ENCODE measurements at places on chromosomes 2 and 18.

GRCh38 chr2:219707496-219708285 lies 80.3 kb downstream of the SLC4A3 start:
- DNase-seq = no peak

DNA sequence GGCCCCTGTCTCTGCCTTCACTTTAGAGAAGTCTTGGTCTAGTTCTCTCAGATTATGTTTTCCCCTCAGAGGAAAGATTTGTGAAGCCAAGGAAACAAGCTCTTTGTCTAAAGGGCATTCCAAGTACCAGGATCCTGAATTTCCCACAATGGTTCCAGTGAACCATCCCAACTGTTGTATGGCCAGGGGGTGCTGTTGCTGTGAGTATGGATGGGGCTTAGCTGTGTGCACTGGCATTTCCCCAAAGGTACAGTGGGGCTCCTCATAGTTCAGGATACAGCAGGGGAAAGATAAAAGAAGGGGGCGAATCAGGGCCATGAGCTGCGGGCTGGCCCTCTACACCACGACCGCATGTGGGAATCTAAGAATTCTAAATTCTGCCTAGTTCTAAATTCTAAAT lies 1154.0 kb upstream of the FANCL start:
- DNase-seq = no peak

GRCh38 chr2:28128281-28128950 lies 237.9 kb downstream of the BABAM2 start:
- no peak for DNase-seq

DNA sequence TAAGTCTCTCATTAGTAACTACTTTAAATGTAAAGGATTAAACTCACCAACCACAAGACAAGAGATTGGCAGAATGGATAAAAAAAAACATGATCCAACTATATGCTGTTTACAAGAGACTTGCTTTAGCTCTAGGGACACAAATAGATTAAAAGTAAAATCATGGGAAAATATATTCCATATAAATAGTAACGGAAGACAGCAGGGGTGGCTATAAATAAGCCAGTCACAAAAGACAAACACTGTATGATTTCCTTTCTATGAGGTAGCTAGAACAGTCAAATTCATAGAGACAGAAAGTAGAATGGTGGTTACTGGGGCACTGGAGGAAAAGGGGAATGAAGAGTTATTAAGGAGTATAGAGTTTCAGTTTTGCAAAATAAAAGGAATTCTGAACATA lies 145.2 kb downstream of the THADA start:
- DNase-seq = no peak

Measured in stimulated activated CD4-positive, alpha-beta T cell treated with anti-CD3 and anti-CD28 coated beads, Interleukin-15, amount 100 ng/mL, for 1 hour (primary cell).